Head of caudate nucleus (tissue), 42 donors: ENCODE measurements at places on chromosomes 1 and 21.

DNA sequence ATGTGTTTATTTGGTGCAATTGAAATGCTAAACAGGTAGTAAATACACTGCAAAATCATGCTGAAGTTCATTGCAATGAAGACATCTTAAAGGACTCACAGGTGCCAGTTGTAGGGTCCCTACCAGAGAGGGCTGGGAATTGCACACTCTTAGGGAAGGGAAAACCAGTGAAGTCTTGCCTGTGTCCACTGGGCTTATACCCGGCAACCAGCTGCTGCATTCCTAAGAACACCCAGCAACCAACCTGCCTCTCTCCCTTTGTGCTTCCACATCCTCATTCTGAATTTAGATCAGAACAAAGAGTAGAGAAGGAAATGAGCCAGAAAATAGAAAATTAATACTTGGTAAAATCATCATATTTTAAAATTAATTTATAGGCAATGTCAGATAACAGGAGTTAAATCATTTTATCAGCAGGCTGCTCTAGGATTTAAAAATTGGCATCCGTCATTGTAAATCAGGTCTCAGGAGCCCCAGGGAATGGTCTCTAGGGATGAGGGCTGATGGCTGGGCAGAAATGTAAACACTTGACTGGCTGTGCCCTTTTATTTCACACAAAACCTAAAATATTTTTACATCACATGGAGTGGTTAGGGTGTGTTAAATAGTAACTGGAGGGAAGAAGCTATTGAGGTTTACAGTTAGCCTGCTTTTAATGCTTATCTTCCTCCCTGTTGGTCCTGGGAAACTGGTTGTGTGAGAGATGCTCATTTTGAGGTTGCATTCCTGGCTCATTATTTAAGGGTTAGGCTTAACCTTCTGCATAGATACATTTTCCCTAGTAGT lies 31.3 kb downstream of the PTGFRN start:
- no peak for DNase-seq

GRCh38 chr1:19861842-19862530 lies 20.2 kb upstream of the OTUD3 start:
- DNase-seq = no peak

DNA sequence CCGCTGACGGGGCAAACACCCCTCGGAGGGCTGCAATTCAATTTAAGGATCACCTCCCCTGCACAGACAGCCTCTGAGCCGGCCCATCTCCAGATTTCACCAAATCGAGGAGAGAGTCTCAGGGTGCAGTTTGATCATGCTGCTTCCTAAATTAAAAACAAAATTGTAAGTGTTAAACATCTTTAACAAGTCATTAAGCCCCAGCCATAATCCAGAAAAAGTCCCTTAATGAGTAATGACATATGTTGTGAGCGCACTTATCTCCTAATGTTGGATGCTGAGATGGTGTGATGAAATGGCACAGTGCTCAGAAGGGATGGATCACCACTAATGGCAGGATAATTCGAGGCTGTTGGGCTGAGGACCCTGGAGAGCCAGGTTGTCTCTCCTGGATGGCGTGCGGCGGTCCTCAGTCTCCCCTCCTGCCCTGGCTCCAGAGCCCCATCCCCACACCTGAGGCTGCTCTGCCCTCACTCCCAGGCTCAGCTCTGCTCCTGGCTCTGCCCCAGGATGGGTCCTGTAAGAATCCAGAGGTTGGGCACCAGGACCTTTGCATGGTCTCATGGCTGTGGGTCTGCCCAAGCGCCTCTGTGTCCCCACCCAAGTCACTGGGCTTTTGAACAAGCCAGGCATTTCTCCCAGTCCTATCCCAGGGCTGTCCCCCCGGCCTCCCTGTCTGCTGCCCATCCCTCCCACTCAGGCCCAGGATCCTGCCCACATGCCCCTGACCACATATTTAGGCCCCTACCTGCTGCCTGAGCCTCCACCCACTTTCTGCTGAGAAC lies 224.4 kb upstream of the POU3F1 start:
- no peak for DNase-seq

DNA sequence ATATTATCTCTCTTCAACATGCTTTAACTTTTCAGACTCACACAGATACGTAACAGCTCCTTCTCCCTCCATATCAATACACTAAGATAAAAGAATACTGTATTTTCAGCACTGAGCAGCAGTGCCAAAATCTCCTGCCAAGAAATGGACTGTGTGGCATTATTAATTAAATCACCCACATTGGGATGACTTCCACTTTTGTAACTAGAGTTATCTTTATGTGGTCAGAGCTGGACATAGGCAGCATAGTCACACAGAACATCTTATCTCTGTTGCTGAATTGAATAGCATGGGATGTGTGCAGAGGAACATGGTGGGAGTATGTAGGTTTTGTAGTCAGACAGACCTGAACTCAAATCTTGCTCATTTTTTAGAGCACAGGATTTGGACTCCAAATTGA lies 41.4 kb upstream of the CACYBP start:
- DNase-seq = no peak

GRCh38 chr1:98406352-98407088 lies 255.0 kb upstream of the SNX7 start:
- DNase-seq = no peak

DNA sequence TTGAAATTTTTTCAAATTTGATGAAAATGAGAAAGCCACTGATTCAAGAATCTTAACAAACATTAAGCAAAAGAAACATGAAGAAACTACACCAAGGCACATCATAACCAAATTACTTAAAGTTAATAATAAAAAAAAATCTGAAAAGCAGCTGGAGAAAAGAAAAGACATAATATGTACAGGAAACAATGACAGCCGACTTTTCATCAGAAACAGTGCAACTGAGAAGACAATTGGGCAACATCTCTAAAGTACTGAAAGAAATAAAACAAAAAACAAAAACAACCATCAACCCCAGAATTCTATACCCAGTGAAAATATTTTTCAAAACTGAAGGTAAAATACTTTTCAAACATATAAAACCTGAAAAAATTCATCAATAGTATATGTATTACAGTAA lies 73.8 kb upstream of the DMRTA2 start:
- no peak for DNase-seq

DNA sequence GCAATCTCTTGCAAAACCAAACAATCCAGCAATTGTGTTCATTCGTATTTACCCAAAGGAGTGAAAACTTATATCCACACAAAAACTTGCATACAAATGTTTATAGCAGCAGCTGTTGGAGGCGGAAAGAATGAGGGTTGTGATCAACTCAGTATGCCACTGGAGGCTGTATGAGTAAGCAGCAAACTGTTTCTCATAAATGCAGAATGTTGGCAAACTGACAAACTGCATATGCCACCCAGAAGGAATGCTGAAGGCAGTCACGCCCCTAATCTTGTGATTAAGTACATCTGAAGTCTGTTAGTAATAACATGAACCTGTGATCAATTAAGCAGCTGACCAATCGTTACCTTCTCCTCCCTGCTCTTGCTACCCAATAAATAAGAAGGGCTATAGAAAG lies 60.5 kb upstream of the CR2 start:
- no peak for DNase-seq

GRCh38 chr1:220281159-220281574 lies 8.9 kb upstream of the RAB3GAP2 start:
- DNase-seq = no peak

GRCh38 chr1:175830500-175830899 lies 87.1 kb upstream of the TNR start:
- DNase-seq = no peak

- no peak for DNase-seq
Observed at GRCh38 chr1:95041491-95042165, 31.1 kb downstream of the ALG14 start.

GRCh38 chr1:201883786-201884185 lies 4.9 kb upstream of the SHISA4 start:
- DNase-seq = peak; percentile 15

DNA sequence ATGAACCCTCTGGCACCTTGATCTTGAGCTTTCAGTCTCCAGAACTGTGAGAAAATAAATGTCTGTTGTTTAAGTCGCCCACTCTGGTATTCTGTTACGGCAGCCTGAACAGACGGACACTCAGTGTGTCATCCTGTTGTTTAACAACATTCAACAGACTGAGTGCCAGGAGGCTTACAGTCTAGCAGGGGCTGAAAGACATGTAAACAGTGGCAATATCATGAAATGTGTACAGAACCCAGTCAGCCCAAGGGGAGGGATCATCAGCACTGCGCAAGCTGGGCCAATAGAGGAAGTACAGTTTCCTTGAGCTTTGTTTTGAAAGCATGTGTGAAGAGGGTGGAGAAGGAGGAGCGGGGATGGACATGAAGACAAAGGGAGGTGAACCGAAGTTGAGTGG lies 13.6 kb downstream of the DIP2A start:
- DNase-seq = no peak

- DNase-seq = peak; percentile 66
Observed at GRCh38 chr1:43315481-43315880, 14.7 kb downstream of the TIE1 start.

DNA sequence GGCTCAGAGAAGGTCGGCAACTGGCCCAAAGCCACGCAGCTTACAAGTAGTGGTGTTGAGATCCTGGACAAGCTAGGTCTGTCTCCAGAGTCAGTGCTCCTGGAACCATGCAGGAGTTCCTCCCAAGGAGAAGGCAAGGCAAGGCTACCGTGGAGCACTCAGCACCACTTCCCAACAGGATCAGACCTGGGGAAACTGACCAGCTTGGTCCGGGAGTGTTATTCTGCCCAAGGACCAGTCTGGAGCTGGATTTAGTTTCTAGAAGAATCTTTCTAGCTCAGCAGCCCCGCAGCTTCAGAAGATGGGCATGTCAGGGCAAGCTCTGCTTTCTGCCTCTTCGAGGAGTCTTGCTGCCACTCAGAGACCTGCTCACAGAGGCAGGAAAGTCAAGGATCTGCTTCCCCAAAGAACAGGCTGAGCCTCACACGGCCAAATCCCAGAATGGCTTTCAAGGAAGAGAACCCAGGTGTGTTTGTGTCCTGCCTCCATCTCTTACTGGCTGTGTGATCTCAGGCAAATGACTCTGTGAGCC lies 302.8 kb downstream of the MATN1 start:
- no peak for DNase-seq

DNA sequence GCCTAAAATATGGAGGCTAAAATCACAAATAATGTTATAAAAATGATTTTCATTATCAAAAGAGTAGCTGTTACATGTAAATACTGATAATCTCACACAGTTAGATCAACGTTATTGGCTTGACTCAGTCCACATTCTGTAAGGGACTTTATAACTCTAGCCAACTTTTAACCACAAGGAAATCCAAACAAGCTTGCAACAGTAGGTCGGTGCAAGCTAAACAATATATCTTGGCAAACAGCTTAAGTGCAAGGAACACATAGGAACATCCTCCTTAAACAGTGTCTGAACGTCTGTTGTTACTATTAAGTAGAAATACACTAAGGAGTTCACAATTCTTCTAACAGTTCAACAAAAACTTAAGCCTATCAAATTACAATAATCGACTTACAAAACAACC lies 126.7 kb downstream of the EIF4G3 start:
- DNase-seq = no peak

DNA sequence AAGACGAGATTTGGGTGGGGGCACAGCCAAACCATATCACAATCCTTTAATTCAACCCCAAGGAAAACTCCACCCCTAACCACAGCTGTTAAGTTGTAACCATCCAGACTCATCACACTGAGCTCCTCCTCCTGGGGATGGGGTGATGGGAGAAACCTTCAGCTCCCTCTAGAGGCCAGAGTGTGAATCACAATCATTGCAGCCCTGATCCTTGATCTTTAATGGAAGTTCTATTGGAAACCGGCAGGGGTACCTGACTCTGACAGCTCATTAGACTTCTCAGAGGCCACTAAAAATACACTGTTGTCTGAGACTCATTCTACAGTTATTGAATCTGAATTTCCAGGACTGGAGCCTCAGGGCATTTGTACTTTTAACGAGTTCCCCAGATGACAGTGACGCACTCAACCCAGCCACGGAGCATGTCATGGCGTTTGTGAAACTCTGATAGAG lies 127.2 kb downstream of the IGSF21 start:
- DNase-seq = peak; percentile 50

DNA sequence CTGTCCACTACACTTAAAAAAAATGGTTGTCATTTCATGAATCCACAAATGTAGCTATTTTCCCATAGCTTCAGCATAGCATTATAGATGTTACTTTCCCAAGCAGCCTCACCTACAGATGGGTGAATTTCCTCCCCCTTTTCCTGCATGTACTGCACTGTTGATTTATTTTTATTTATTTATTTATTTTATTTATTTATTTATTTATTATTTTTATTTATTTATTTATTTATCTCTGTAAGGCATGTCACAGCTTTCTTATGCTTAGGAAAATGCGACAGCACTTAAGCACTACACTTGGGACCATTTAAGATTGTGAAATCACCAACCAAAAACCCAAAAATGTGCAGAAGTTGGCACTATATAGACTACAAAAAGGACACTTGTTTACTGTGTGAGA lies 4.9 kb downstream of the CD1A start:
- DNase-seq = no peak

- no peak for DNase-seq
Observed at GRCh38 chr1:93467606-93468005, 19.7 kb downstream of the FNBP1L start.

- DNase-seq = no peak
Observed at GRCh38 chr21:14842601-14843000, 222.2 kb downstream of the NRIP1 start.

DNA sequence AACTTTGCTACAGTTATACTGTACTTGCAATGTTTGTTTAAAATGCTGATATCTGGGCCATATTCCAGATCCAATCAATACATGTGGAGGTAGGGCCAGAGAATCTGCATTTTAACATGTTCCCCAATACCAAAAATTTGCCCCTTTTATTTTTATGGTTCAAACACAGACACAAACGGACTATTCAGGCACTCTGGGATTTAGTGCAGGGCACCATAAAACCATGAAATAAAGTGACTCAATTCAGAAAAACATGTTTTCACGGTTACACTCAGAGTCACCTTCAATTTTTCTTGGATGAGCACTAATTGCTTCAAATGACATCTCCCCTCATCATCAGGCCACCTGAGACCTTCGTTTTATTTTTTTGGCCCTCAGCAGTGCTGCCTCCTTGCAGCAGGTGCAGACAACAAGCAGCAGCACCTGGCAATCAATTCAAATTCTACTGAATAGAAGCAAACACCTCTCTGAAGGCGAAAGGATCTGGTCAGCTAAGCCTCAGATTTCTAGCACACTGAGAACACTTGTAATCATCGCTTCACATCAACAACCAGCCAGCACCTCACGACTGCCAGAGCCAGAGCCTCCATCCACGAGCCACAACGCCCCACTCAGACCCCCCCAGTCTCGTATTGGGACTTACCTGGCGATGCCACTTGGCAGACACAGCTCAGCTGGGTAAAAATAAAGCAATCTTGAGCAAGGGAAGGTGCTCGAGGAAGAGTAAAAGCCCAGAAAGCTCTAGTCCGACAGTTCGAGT lies 1.1 kb downstream of the ERO1B start:
- peak; percentile 22 for DNase-seq

DNA sequence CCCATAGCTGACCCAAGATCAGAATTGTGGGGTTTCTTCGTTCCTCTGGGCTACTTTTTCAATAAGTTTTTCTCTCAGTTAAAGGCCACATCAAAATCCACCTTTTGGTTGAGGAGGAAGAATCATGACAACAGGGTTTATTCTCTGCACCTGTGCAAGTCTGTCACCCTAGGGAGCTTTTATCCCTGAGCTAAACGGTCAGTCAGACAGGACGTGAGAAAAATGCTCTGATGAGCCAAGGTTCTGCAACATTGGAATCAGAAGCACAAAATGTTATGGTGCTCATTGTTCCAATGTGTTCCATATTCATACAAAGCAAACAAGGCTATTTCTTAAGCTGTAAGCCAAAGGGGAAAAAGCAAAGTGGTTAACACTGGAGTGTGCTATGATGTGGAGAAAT lies 7.4 kb upstream of the ERICH3 start:
- DNase-seq = no peak
